ENCODE measurements at places on chromosomes 2 and 18.
A peak's percentile ranks its signal among the peaks of the same experiment; 100 is the strongest.

DNA sequence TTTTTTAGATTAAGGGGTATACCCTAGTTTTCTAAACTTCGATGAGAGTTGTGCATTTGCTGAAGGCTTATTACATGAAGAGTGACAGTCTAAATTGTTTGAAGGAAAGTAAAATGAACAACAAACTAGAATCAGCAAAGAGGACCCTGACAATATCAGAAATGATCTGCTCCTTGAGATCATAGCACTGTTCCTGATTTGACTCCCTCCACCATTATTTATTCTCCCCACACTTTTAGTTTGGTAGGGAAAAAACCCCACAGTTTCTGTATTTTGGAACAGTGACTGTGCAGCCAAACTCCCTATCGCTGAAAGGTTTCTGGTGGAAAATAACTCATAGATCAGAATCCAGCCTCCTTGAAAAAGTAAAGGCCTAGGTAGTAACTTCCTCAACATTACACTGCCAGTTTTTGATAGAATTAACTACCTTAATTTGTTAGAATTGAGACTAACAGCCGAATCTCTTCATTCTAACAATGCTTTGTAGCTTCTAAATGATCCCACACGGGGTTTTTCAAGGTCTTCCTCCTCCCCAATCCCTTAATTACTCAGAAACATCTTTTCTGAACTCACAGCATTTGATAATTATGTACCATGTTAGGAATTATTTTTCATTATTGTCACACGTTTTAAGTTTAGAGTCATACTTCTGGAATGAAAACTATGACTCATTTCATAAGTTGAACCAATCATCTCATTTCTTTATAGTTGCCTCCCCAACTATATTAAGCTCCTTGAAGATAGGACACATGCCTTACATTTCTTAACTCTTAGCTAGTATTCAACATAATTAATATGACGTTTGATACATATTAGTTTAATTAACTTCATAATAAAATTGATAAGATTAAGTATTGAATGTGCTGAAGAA lies 2.9 kb downstream of the MYL12A start:
- DNase-seq = no peak

DNA sequence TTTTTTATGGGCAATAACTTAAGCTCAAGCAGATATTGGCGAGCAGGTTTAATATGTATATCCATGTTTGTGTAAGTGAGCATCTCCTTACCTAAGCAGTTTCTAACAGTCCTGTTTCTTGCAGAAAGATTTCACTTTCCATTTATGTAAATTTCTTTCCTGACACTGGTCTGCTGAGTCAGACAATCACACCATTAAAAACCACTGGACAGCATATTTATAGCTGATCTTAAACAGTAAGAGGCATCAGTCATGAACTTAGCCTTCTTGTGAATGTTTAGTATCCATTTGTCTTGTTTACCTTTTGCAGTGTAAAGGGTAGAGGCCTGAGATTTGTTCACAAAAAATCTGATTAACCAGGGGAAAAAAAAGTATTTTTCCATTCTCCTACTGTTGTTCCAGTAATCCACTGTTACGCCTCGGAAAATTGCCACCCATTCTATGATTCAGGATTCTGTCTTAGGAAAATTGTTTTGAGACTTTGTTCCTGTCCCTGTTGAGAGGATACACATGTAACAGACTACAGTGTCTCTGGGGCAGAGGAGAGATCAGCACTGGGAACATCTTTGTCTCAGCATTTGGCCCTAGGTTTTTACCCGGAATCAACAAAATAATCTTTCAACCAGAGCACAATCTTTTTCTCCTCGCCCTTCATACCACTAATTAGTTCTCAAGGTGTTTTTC lies 521.0 kb upstream of the NRP2 start:
- no peak for DNase-seq

GRCh38 chr2:64777841-64778240 lies 124.1 kb upstream of the SERTAD2 start:
- DNase-seq = no peak

DNA sequence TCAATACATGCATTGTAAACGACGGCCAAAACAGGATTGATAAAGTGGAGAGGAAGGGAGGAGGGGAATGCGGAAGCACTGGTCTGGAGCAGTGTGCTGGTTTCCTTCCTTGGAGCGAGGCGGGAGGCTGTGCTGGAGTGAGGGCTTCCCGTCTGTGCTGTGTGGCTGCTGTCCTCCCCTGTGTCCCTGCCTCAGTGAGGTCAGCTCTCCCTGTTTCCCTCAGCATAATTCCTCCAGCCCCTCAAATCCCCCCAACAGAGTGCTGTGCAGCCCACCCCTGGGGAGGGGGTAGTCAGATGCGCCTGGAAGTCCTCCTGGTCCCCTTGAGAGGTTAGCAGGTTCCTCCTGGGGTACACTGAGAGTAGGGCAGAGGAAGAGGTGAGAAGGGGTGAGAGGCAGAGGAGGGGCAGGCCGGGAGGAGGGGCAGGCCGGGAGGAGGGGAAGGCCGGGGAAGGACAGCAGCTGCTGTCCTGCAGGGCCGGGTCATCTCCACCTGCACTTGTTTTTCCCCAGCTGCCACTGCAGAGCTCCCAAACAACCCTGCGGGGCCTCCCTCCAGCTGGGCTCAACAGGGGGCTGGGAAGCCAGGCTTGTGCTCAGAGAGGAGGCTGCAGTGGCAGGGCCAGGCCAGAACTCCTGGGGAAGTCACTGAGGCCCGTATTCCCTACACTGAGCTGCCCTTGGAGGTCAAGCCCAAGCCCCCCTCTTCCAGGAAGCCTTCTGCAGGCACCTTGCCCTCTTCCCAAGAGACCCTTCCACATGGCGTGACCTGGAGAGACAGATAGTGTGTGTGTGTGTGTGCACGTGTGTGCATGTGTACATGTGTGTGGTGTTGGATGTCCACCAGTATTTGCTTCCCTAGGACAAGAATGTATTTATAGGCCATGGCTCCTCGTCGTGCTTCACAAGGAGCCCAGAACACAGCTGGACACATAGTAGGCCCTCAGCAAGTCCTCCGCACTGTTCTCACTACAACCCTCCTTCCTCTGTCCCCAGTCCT lies 13.2 kb upstream of the ATP6V1B1 start:
- DNase-seq = peak; percentile 56

DNA sequence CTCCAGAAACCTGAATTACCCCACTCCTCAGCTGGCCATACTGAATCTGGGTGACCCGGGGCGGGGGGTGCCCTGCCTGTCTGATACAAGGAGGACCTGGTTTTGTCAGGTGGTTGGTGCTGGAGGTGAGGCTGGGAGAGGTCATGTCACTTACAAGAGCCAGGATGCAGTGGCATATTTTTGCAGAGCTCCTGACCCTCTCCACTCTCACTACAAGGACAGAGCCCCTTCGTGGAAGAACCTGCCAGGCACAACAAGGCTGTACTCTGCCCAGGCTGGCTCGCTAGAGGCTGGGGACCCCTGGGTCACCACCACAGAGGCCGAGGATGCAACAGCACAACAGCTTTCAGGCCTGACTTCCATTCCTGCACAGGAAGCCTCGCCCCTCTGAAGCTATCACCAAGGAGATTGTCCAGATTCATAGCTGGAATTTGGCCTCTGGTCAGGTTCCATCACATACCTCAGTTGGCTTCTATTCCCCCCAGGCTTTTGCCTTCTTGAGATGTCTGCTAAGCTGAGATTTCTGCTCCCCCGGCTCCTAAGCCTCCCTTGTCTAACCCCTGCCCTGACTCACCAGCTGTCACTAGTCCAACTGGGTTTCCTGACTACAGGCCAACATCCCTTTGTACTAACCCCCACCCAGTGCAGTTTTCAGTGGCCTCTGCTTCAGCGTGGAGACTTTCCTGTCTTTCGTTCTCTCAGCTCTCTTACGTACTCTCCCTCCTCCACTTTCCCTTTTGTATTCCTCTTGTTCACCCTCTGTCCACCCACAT lies 132.5 kb upstream of the EPAS1 start:
- DNase-seq = no peak

GRCh38 chr2:179812501-179812900 lies 48.9 kb downstream of the ZNF385B start:
- DNase-seq = no peak

- no peak for DNase-seq
These were observed 22.5 kb upstream of the CDKL4 start for GRCh38 chr2:39266139-39266805.

DNA sequence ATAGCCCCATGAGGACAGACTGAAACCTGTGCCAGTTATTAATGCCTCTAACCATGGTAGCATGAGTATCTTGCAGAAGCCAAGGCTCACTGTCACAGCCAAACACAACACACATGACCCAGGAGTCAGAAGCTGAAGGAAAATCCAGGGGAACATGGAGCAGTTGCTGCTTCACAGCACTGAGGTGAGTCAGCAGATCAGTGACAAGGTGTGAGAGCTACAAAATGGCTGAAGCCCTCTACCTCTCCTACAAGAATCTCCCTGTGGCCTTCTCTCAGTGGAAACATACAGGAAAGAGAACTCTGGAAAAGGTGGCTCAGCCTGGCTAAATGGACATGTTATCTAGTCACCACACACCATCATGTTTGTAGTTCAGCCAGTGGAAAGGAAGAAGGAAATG lies 93.5 kb downstream of the NAB1 start:
- DNase-seq = no peak

DNA sequence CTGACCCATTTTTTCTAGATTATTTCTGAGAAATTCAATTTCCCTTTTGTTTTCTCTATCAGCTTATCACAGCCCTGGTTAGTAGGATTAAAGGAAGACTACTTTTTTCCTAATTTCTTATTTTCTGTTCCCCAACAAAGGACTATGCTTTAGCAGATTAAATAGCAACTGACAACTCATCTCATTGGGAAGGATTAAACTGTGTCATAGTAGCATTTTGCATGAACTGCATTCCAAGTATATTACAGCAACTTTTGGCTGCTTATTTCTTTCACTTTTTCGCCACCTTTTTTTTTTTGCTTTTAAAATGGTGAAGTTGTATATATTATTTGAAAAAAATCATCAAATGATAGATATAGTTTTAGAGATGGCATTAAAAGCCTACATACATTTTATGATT lies 570.3 kb downstream of the FBXO15 start:
- no peak for DNase-seq

GRCh38 chr18:28961669-28962228 lies 784.8 kb upstream of the CDH2 start:
- DNase-seq = no peak

DNA sequence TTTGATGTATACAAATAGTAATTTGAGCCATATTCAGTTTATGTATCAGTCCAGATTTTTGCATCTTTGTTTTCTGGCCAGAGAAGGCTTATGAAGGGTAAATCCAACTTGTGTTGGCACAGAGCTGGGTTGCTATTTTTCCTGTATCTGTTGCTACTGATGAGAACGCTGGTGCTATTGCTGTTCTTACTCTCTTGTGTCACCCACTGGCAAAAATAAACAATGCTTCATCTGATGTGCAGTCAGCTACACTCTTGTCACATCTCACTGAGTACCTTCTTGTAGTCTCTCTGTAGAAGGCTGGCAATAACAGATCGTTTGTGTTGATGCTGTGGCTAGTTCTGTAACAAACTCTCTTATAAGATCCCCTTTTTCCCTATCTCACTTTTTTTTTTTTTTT lies 323.4 kb downstream of the CDH19 start:
- no peak for DNase-seq

GRCh38 chr2:111534910-111535352 lies 349.1 kb downstream of the ANAPC1 start:
- DNase-seq = no peak

DNA sequence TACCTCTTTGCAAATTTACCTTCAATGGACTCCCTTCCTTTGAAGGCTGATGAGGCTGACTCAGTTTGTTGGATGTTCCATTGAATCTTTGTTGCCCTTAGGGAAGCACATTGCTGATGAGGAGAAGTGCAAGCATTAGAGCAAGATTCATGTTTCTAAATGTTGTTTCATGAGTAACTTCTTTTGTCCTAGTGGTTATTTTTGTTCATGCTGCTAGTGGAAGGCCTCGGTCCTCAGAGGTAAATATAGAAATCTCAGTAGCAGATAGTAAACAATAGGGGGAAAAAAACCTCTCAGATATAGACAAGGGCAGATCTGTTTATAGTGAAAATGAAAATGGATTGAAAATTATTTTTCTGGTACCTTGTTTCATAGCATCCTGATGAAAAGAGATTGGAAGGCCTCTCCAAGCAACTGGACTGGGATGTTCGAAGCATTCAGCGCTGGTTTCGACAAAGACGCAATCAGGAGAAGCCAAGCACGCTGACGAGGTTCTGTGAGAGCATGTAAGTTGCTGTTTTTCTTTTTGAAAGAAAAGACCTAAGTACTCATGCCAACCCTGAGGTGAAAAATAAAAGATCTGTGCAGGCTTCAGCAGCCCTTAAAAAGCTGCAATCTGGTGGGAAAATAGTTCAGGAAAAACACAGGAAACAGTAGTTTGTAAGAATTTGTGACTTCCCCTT lies 104.9 kb downstream of the CERS6 start:
- DNase-seq = no peak

- DNase-seq = no peak
These were observed 92.6 kb upstream of the KCNE4 start for GRCh38 chr2:222959358-222959757.

- DNase-seq = no peak
These were observed 34.1 kb upstream of the IL1RL1 start for GRCh38 chr2:102277202-102277700.

DNA sequence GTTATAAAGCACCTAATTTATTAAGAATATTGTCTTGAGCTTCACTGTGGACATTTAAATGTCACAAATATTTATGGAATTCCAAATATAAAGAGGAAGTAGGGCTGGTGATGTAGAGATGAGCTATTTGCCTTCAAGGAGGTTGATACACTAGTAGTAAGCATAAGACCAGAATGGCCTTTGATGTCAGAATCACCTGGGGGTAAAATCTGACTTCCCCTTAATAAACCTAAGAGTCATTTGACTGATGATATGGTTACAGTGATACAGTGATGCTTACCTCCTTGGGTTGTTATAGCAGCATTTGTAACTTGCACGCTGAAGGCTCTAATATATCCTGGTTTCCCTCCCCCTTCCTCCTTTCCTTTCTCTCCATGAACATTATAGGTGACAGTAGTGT lies 143.7 kb downstream of the CERS6 start:
- DNase-seq = no peak

- DNase-seq = no peak
These were observed 105.8 kb upstream of the MYCN start for GRCh38 chr2:15834381-15835031.

DNA sequence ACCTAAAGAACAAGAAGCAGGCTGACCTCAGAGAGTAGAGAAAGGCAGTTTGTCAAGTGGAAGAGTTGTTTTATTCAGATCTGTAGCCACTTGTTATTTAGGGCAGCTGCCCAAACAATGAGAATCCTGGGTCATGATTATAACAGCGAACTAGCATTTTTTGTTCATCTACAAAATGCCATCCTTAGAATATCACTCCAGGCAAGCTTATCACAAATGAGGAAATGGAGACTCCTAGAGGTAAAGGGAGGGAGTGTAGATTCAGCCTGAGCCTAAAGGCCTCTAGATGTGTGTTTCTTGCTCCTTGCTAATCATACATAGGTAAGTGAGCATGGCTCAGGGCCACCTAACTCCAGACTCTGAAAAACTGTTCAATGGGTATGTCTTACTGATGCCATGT lies 126.1 kb downstream of the HNMT start:
- no peak for DNase-seq

DNA sequence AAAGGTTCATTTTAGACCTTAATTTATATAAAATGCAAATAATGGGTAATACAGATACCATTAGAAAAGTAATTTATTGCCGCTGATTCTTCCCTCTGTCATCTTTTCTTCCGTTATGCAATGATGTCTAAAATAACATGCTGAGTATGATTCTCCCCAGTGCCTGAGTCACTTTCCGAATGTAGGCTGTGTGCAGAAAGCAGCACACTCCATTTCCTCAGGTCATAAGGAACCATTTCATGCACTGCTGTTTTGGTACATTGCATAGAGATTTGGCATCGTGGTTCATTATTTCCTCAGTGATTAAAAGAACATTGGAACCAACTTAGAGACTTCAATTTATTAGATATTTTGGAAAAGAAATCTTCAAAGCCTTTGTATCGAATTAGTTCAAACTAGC lies 173.5 kb downstream of the CDH2 start:
- no peak for DNase-seq
